CD4-positive, alpha-beta T cell (primary cell): ENCODE measurements at places on chromosomes 12 and 14.

DNA sequence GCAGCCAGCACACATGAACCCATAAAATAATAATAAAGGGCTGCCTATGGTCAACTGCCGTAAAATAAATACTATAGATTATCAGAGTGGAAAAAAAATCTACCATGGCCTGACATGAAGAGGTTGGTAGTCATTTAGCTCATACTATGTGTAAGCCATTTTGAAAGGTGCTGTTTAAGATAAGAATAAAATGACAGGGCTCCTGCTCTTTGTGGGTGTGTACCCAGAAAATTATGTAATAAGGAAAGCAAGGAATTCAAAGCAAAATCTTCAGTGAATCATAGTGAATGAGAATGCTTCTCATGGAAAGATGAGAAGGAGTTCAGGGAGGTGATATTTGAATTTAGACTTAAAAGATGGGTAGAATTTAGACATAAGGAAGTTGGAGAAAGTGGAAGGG, 42.9 kb upstream of the PPM1H start:
- DNase-seq, result no peak

- no peak for DNase-seq
Observed at GRCh38 chr12:61531195-61531594, 729.0 kb upstream of the USP15 start.

GRCh38 chr12:42918443-42918842, 328.9 kb upstream of the PRICKLE1 start:
- no peak for DNase-seq

DNA sequence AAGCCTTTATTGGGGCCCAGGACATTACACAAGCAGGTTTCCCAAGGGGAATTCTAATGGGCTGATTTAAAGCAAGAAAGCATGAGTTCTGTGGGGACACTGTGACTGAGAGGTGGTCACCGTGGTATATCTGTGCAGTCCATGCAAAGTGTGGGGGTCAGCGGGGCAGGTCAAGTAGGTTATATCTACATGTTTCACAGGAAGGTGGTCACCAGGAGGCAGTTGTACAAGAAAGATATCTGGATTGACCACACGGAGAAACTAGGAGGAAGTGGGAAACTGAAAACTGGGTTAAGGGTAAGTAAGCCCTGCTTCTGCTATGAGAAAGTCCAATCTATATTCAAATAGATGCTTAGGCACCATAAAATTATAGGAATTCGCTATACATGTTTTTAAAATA, 77.8 kb upstream of the CNOT2 start:
- no peak for DNase-seq

DNA sequence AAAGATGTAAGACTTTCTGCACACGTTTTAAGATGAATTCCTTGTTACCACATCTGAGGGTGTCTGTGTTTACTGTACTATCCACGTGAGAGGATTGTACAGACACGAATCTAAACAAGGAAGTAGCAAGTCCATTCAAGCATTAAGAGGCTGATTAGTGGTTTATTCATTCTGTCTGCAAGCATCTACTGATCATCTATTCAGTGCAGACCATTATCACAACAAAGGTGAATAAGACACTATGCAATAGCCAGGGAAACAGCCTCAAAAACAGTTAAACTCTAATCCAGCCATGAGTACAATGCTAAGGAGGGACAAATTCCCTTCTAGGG, 111.6 kb upstream of the PZP start:
- DNase-seq, result no peak

DNA sequence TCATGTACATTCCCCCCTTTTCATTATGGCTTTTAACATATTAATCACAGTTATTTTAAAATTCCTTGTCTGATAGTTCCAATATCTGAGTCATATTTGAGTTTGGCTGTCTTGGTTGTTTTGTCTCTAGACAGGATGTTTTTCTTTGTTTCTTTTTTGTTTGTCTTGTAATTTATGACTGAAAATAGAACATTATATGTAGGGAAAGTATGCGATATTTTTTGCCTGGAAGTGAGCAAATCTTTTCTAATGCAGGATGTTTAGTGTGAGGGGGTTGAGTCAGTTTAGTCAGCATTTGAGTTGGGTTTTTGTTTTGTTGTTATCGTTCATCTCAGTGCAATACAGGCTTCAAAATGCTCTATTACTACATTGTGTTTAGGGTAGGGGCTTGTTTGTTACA, 239.7 kb downstream of the SNAPC1 start:
- DNase-seq, result no peak
